CD4-positive, alpha-beta T cell treated with Interleukin-4 for 1 hour (primary cell): ENCODE measurements at places on chromosomes 11 and 22.

- DNase-seq = no peak
These were observed 6.7 kb upstream of the ANAPC15 start for GRCh38 chr11:72119198-72119597.

DNA sequence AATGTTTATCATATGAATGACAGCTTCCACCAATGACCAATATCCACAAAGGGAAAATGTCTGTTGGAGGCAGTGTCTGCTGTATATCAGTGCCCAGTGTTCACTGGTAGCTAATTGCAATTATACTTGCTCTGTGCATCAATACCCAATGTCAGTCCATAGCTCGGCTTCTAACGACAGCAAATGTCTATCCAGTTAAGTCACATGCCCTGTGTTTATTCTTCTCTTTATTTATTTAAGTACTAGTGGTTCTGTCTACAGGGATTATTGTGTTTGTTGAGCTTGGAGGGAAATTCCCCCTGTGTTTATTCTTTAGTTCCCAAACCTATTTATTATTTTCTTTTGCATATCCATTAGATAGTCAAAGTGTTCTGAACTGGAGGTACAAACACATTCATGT lies 18.6 kb downstream of the TSKU start:
- no peak for DNase-seq

DNA sequence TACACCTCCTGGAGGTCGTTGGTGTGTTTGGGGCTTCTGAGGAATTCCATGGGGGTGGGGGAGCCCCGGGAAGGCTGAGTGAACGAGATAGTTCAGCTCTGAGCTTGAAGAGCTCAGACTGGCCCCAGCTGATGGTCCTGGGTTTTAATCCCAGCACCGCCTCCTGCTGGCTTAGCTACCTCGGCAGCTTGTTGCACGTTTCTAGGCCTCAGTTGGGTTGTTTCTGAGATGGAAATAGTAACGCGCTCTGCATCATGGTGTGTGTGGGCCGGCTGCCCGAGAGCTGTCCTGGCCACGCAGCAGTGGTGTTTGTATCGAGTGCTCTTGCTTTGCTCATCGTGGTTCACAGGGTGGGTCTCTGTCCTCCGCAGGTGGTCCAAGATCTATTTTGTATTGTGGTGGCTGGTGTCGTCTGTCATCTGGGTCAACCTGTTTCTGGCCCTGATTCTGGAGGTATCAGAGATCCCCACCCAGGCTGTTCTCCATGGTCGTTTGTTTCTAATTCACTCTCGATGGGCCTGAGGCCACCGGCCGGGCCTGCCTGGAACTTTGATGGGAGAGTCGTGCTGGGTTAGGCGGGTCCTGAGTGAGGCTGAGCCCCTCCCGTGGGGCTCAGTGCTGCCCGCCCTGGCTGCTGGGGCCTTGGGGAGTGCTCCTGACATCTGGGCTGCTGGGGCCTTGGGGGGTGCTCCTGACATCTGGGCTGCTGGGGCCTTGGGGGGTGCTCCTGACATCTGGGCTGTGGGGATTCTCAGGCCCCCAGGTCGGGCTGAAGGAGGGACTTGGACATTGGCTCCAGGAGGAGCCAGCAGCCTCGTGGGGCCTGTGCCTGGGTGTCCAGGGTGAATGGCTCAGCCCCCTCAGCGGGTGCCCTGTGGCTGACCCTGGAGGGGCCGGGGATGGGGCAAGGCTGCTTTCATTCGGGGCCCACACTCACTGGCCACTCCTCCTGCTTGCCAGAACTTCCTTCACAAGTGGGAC lies 37.7 kb downstream of the TPCN2 start:
- DNase-seq = no peak

DNA sequence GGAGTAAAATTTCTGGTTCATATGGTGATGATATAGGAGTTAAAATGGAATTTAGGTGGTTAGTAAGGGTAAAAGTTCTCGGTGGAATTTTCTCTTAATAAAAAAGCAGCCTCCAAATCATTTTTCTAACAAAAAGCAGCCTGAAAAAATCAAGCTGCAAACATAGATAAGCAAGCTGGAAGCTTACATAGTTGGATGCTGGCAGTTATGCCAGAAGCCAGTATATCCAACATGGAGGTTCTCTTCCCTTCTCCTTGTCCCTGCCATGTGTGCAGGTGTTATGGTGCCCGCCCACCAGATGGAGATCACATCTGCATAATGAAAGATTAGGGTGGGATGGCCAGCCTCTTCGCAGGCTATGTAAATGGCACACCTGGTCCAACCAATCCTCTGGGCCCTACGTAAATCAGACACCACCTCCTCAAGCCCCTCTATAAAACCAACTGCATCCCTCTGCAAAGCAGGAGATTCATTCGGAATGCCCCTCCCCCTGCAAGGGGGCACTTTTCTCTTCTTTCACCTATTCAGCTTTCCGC lies 22.4 kb downstream of the PIWIL3 start:
- no peak for DNase-seq

DNA sequence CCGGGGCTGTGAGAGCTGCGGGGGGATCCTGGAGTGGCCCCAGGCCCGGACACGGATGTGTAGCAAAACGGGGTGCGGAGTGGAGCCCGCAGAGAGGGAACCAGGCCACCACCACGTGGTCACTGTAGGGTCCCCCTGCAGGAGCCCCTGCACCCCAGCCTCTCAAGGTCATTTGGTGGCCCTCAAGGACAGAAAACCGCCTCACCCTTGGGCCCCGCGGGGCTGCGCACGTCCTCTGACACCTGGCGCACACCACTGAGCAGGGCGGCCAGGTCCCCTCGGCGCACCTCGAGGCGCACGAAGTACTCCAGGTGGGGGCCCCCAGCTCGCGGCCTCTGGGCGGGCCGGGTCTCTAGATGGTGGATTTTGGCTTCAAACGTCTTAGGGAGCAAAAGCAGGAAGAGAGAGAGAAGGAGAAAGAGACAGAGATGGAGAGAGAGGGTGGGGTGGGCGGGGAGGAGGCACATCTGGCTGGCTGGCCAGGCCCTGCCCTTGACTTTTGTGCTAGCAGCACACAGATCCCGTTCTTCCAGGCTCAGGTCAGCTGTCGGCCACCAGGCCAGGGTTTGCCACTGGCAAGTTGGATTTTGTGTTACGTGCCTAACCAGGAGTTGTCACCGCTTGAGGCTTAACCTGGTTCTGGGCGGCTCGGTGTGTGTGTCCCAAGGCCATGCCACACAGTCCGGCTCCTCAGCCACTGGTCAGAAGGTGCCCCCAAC lies 3.2 kb downstream of the TH start:
- no peak for DNase-seq

- no peak for DNase-seq
These were observed 3.7 kb upstream of the IPO7 start for GRCh38 chr11:9380773-9381172.

DNA sequence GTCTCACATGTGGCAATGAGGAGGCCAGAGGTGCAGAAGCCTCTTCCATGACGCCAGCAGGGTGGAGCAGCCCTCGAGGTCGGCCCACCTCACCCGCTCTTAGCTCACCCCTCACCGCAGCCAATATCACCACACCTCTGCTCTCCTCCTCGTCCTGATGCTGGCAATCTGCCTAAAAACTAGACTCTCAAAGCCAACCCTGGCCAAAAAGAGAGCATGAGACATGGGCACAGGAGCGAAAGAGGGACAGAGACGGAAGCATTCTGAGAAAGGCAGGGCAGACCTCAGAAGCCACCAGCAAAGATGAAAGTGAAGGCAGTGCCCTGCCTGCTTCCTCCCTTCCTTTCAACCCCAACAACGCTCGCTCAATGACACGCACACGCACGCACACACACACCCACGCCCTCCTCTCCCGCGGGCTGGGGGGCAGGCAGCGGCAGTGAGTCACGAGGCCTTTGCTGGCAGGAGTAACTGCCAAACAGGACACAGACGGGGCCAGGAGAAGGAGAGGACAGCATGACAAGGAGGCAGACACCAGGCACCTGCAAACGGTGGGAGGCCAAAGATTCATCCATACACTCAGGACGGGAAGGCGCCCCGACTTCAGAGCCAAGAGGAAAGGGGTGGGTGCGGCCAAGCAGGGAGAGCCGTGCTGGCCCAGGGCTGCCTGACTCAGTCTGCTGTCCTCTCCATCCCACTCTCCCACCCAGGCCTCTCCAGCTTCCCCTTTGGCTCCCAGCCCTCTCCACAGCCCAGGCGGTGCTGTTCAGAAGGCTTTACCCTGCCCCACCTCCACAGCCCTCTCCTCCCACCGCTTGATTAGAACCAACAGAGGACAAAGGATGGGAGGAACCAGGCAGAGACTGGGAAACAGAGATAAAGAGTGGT lies 11.4 kb downstream of the IGSF9B start:
- peak; percentile 82 for DNase-seq

DNA sequence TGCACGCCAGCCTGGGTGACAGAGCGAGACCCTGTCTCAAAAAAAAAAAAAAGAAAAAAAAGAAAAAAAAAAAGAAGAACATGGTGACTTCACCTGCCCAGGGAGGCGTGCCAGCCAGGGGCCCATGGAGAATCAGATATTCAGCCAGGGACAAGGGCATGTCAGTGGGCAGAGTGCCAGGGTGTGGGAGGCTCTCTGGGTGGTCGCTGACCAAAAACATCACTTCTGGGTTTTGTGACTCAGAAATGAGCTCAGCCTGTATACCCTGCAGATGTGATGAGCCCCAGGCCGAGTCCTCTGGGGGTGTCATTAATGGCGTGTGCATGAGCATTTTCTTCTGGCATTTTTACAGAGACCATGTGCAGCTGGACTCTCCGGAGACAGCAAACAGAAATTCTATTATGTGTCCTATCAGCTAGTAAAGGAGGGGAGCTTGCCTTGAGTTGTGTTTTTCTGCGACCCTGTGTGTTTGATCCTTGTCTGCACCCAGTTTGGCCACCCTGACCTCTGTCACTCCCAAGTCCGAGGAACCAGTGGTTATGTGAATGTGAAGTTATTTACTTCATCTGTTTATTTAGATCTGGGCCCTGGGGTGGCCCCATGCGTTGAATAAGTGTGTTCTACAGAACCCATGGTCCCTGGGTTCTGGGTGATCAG lies 53.6 kb downstream of the BCR start:
- DNase-seq = no peak

DNA sequence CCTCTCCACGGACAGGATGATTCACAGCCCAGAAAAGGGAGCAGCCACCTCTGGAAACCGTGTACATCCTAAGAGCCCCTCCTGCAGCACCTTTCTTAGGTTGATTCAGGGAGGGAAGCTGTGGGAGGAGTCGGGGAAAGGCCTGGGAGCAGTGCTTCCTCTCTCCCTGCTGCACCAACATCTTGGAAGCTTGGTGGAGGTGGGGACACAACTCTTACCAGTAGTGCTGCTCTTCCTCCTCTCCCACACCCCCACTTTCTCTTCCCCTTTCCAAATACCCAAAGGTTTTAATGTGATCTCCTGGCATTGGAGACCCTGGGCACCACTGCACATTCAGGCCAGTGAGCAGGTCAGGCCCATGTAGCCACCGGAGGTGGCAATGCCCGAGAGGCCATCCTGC lies 46.4 kb upstream of the HORMAD2 start:
- DNase-seq = no peak
